ENCODE measurements at places on chromosomes 12 and 14. TPM values are rescaled to one million over a fixed set of nuclear protein-coding genes. Genes with fewer than 3 reads are reported as not detected.

SERPINA5 gene
- not detected for total RNA-seq

MSI1 gene
- total RNA-seq: 0.21 TPM

WNT1 gene
- total RNA-seq: not detected

GPR135 gene
- total RNA-seq: 1.2 TPM

ACSM4 gene
- not detected for total RNA-seq

ESR2 gene
- total RNA-seq: 2.1 TPM

HAL gene
- 0.48 TPM for total RNA-seq
